Panc1 (cell line): ENCODE measurements at places on chromosomes 3 and 15.

DNA sequence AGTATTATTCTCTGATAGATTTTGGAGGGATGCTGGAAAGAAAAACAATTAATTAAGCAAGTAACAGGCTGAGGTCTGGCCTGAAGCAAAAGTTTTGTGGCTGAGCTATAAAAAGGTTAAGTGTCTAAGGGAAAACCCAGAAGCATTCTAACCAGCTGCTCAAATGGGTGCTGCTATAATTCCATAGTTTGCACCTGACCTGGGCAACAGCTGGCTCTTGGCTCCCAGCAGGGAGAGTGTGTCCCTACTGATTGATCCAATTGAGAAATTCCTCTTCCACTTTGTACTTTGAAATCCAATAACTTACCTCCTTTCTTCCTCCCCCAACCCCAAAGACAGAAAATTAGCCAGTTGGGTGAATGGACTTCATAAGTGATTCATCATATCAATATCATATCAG, 27.7 kb upstream of the SMAD3 start:
- DNase-seq, result no peak

GRCh38 chr3:125239266-125239665, 26.7 kb upstream of the SLC12A8 start:
- no peak for DNase-seq

DNA sequence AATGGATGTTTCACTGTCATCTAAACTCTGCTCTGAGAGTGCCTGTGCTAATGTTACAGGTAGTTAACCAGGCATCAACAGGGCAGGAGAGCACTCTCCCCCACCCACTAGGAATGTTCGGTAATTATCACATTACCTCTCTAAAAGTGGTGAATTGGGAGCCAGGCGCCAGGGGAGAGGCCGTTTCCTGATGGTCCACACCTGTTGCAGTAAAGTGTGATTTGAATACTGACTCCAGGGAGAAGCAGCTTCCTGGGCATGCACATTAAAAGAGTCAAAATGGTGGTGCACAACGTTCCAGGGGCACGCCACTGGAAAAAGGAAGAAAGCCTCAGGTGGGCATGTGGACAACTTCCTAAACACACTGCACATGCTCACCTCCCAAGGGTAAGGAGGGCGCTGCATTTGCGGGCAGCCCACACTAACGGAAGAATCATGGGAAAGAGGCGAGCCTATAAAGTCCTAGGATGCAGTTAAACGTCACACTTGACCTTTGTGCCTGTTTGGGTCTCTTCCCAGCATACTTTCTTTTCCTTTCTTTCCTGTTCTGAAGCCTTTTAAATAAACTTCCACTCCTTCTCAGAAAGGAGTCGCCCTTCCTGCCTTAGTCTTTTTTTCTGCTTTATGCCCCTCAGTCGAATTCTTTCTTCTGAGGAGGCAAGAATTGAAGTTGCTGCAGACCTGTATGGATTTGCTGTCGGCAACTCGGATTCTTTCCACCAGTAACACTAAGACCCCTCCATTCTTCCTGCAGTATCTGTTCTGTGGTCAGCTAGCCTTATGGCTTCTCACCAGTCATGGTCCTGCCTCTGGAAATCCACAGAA, 28.9 kb upstream of the GPD1L start:
- DNase-seq, result no peak

DNA sequence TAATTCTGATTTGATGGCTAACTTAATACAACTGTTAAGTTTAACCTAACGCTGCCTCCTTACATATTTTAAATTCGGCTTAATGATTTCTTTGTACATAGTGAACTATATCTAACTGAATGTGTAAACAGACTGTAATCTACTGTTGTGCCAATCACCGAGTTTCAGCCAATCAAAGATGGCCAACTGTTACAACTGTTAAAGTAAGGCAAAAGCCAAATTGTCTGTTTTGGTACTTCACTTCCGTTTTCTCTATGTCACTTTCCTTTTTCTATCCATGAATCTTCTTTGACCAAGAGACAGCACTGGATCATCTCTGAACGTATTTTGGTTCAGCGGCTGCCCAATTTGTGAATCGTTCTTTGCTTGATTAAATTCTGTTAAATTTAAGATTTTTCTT, 137.0 kb downstream of the LMLN start:
- DNase-seq, result no peak

DNA sequence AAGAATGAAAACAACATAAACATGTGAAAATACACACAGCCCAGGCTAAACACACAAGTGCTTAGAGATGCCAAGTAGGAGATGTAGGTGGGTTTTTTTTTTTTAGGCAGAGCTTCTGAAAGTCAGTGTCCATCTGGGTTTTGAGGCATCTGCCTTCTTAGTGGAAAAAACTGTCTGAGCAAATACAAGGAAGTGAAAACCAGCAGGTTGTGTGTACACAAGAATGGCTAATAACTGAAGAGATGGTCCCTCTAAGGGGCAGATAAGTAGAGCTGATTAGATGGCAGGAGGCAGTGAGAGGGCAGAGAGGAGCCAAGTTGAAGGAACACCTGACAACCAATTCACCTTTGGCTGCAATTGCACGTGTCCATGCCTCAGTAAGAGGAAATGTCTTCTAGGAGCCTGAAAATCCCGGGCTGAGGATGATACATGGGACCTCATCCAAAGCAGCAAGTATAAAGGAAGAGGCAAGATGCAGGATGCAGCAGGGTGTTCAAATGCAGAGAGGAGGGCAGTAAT, 34.9 kb downstream of the CYP19A1 start:
- no peak for DNase-seq

DNA sequence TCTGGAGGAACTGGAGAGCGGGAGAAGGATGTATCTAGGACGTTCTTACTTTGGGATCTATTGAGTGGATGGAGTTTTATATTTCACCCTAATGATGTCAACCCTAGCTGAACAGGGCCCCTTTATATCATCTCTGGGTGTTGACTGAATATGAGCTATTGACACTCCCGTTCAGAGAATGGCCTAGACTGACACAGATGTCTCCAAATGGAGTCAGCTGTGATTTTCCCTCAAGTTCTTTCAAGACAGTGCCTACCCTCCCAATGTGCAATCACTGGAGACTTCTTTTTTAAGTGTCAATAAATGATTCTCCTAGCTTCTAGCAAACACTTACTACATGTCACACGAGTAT, 63.8 kb downstream of the FRMD4B start:
- DNase-seq, result no peak

DNA sequence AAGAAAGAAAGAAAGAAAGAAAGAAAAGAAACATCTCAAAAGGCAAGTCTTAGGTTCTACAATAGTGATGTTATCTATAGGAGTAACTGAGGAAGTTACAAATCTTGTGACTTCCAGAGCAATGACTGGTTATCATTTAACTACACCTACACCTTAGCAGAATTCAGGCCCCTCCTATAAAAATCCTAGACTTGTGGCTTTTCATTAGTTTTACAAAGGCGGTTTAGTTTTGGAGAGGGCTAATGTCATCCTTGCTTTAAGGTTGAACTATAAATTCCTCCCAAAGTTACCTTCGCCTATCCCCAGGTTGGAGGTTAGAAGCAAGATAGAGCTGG, 4.1 kb upstream of the SCAP start:
- no peak for DNase-seq

DNA sequence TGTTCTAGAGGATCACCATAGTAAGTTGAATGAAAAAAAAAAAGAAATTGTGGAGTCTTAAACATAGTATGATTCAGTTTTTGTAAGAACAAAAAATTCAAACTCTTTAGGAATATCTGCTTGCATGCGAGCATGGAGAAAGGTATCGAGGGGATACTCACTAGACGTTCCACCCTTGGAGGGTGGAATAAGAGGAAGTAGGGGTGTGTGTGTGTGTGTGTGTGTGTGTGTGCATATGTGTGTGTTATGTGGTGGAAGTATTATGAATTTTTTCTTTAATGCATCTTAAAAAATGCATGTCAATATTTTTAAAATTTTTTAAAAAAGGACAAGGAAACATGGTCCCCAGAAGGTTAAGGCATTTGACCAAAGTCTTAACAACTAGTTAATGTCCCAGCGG, 26.5 kb upstream of the SIAH2 start:
- DNase-seq, result no peak

DNA sequence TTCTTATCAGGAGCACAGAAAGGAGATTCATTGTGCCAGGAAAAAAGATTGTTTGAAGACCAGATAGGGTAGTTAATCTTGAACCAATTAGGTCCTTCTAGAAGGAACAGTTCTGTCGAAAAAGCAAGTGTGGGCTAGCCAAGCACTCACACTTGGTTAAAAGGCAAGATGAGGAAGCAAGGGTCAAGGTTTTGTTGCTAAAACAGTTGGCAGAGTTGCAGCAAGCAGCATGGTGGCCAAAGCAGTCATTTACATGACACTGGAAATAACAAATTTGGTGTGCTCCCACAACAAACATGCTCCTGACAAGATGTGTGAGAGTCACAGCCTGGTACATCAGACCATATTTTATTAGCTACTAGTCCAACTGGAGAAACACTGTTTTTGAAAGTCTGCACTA, 228.0 kb upstream of the CFAP20DC start:
- DNase-seq, result no peak

GRCh38 chr3:115785782-115786181, 162.5 kb downstream of the GAP43 start:
- no peak for DNase-seq

- DNase-seq, result no peak
Measured at GRCh38 chr15:65796610-65797078, 4.6 kb upstream of the DENND4A start.

- DNase-seq, result no peak
Measured at GRCh38 chr3:77247061-77247460, 207.2 kb downstream of the ROBO2 start.

- DNase-seq, result no peak
Measured at GRCh38 chr15:100775581-100776185, 103.9 kb upstream of the ALDH1A3 start.

GRCh38 chr3:56899078-56899477, 97.3 kb upstream of the ARHGEF3 start:
- DNase-seq, result no peak

DNA sequence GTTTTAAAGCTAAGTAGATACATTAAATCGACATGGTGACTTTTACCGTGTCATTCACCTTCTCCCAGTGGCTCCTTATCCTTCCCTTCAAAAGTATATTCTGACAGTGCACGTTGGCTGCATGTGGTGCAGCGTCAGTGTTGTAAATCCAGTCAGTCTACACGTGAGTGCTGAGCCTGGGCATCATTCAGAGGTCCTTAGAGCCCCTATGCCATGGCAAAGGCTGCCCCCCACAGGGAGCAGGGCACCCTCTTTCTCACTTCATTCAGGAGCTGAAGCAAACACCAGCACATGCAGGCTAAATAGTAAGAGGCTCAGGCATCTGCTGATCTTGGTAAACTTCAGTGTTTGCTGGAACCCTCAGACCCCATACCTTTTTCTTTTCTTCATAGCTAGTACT, 43.3 kb downstream of the RASGRP1 start:
- no peak for DNase-seq

GRCh38 chr15:65863106-65863505, 6.2 kb upstream of the RAB11A start:
- DNase-seq, result no peak

GRCh38 chr15:87732976-87733375, 523.6 kb downstream of the NTRK3 start:
- no peak for DNase-seq

GRCh38 chr3:194871143-194871863, 185.6 kb downstream of the FAM43A start:
- no peak for DNase-seq

GRCh38 chr15:90838139-90838538, 30.2 kb upstream of the FURIN start:
- DNase-seq, result no peak

- no peak for DNase-seq
Measured at GRCh38 chr3:32140943-32141342, 34.5 kb downstream of the GPD1L start.

GRCh38 chr15:66881173-66881905, 179.3 kb downstream of the SMAD6 start:
- no peak for DNase-seq

- DNase-seq, result no peak
Measured at GRCh38 chr3:126452213-126452612, 23.5 kb downstream of the ZXDC start.

GRCh38 chr3:140553591-140553990, 124.3 kb upstream of the TRIM42 start:
- DNase-seq, result no peak

DNA sequence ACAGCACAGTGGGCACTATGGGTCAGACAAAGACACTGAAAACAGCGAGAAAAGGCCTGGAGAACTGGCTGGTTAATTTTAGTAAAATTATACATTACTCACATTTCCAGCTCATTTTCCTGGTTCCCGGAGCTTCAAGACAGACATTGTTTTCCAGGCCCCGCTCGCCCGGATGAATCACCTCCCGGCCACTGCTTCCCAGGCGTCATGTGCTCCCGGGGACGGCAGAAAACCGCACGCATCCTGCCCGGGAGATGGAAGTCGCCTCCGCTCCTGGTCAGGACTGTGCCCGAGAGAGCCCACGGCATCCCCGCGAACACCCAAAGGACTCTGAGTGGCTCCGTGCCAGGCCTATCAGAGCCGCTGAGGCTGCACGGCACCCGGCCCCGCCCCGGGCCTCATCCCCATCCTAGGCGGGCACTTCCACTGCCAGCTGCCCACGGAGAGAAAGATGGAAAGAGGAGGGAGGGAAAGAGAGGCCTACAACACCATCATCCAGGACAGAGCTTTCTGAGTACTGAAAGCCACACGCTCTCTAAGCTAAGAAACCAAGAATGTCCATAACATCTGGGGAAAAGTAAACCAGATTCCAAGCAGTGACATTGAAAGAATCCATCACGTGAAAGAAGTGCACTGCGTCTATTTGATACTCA, 75.1 kb downstream of the VGLL4 start:
- DNase-seq, result no peak

DNA sequence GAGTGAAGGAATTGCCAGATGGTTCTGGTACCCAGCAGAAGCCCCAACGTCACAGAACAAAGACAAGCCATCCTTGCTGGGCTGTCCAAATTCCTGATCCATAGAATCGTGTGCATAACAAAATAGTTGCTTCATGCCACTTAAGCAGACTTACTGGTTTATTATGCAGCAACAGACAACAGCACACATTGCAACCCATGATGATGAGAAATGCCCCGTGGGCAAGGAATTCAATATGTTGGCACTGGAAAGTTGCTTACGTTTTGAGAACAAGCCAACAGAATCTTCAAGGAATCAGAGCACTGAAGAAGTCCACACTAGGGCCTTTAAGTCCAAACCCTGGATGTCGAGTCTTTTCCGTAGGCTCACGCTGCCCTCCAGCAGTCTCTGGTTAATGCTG, 40.3 kb downstream of the CCR4 start:
- no peak for DNase-seq

- no peak for DNase-seq
Measured at GRCh38 chr15:82930461-82930860, 22.1 kb downstream of the HOMER2 start.

- no peak for DNase-seq
Measured at GRCh38 chr3:110436209-110436608, 635.4 kb upstream of the NECTIN3 start.
